ENCODE measurements at places on chromosomes 2 and 18.

- DNase-seq = no peak
These were observed 12.7 kb downstream of the COL3A1 start for GRCh38 chr2:188986839-188987238.

- DNase-seq = no peak
These were observed 43.0 kb downstream of the MYO5B start for GRCh38 chr18:50151926-50152325.

- DNase-seq = no peak
These were observed 5.3 kb downstream of the GLI2 start for GRCh38 chr2:120740765-120741524.

- DNase-seq = no peak
These were observed 60.5 kb upstream of the POMC start for GRCh38 chr2:25228848-25229278.

DNA sequence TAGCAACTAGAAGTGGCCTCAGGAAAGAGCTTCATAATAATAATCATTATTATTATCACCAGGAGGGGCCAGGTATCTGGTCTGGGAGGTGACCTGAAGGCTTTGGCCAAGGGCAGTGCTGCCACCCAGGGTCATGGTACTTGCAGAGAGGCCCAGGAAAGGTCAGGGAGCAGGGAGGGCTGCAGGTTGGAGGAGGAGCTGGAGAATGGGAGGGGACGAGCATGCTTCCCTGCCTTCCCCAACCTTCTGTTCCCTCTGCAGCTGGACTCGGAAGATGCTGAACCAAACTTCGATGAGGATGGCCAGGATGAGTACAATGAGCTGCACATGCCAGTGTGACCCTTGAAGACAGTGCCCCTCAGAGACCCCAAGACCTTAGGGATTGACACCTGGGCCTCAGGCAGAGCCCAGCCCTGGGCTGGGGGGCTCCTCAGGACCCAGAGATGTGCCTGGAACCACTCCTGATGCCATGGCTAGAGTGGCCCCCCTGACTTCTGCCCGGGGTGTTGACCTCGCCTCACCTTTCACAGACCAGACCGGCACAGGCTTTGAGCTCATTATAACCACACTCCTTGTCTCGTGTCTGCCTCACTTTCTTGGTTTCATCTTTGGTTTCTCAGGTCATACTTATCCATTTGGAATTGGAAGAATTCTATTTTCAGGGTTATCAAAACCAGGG is 14.1 kb downstream of the SLC4A3 start:
- DNase-seq = no peak

GRCh38 chr2:20430035-20430434 is 16.8 kb upstream of the RHOB start:
- no peak for DNase-seq

- DNase-seq = no peak
These were observed 294.3 kb downstream of the KCNJ3 start for GRCh38 chr2:154992826-154993225.

GRCh38 chr2:216130346-216130971 is 21.3 kb downstream of the XRCC5 start:
- no peak for DNase-seq

- DNase-seq = no peak
These were observed 763.9 kb downstream of the TMEM182 start for GRCh38 chr2:103525756-103526155.

DNA sequence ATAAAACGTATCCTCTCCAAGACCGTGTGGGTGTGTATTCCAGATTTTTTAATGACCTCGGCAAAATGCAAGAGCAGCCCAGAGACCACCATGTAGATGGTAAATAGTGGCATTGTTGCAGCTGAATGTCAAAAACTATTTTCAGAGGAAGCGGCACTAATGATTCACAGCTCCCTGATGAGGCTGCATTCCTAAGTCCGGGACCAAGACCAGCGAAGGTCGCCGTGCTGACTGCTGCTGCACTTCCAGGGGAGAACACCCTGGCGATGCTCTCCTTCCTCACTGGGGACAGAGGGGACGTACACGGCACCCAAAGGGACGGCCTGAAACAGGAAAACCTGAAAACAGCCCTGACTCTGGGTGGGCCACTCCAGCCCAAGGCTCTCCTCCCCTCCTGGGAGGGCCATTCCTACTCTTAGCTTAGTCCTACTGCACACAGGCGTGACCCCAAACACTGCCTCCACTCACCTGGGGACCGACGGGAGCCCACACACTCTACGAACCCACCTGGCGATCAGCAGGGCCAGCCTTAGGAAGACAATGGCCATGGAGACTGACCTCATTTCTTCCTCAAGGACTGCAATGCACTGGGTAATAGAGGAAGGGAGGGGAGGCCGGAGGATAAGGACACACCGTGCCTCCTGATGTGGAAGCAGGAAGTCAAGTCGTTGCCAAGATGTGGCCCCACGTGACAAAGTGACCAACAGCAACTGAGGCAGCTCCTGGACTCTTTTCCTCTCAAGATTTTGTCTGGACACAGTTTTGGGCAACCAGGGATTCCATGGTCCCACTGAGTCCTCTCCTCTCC is 82.8 kb downstream of the ZNF516 start:
- no peak for DNase-seq

DNA sequence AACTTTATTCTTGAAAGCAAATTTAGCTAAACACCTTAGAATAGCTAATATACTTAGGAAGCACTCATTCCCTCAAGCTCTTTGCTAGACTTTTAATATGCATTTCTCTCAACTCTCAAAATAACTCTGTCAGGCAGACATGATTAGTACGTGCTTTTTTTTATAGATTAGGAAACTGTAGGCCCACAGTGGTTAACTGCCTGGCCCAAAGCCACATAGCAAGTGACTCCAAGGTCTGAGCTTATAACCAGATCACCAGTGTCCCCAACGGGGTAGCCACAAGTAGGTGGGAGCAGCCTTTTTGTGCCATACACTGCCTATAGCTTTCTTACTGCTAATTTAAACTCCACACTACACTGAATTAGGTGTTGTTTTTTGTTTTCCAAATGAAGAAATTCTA is 576.8 kb downstream of the METTL4 start:
- DNase-seq = no peak

- no peak for DNase-seq
These were observed 39.1 kb downstream of the B3GNT2 start for GRCh38 chr2:62234755-62235655.

- no peak for DNase-seq
These were observed 927.8 kb downstream of the SUCLG1 start for GRCh38 chr2:83531206-83531826.

DNA sequence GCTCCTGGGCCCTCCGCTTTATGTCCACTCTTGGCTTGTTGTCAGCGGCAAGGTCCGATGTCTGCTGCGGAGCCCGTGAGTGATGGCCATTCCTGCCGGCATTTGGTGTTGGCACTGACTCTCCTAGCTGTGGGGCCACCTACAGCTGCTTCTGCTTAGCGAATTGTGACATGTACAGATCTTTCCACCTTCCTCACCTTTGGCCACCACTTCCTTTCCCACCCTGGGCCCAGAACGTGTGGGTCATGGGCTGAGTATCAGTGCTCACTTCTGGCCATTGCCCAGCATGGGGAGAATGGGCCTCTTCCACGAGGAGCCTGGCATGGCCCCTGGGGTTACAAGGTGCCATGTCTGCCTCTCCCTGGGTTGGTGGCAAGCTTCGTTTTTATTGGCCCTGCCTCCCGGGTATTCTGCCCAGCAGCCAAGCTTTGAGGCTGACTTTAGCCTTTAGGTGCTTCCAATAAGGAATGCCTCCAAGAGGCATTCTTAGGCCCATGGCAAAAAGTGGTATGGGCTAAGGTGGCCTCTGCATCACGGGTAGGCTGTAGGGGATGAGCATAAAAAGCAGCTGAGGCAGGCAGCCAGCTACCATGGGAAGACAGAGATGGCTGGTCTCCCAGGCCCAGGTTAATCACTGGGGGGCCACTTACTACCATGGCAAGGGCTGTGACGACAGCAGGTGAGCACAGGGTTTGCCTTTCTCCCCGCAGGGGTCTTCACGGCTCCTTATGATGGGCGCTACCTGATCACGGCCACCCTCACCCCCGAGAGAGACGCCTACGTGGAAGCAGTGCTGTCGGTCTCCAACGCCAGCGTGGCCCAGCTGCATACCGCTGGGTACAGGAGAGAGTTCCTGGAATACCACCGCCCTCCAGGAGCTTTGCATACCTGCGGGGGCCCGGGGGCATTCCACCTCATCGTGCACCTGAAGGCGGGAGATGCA is 65.8 kb downstream of the EMILIN2 start:
- DNase-seq = no peak

- no peak for DNase-seq
These were observed 254.8 kb downstream of the KCNS3 start for GRCh38 chr2:18133310-18133709.

Measured in cortex of kidney (tissue), 1 donor.